Naive thymus-derived CD4-positive, alpha-beta T cell (primary cell): ENCODE measurements at places on chromosomes 2 and 18. TPM values are rescaled to one million over a fixed set of nuclear protein-coding genes. Genes with fewer than 3 reads are reported as not detected.

The MBD5 gene
- total RNA-seq = 76.8 TPM

- no peak for DNase-seq
These were observed 36.5 kb downstream of the SLC25A52 start for GRCh38 chr18:31723990-31724711.

DNA sequence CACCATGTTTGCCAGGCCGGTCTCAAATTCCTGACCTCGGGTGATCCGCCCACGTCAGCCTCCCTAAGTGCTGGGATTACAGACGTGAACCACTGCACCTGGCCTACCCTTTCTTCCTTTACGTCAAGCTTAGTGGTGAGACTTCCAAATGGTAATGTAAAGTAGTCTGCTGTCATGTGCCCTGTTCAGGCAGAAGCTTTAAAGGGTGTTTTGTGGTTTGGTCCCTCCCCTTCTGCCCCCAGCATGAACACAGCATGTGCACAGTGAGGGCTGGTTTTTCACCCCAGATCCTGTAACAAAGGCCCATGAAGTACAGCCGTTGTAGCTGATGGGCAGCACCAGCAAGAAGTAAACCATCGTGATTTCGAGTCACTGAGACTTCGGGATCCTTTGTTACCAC is 2.7 kb upstream of the DTYMK start:
- DNase-seq = no peak

The EIF2B4 gene
- 49.5 TPM for total RNA-seq

The ITPRIPL1 gene
- 30.4 and 31.8 TPM in 2 replicates for total RNA-seq

DNA sequence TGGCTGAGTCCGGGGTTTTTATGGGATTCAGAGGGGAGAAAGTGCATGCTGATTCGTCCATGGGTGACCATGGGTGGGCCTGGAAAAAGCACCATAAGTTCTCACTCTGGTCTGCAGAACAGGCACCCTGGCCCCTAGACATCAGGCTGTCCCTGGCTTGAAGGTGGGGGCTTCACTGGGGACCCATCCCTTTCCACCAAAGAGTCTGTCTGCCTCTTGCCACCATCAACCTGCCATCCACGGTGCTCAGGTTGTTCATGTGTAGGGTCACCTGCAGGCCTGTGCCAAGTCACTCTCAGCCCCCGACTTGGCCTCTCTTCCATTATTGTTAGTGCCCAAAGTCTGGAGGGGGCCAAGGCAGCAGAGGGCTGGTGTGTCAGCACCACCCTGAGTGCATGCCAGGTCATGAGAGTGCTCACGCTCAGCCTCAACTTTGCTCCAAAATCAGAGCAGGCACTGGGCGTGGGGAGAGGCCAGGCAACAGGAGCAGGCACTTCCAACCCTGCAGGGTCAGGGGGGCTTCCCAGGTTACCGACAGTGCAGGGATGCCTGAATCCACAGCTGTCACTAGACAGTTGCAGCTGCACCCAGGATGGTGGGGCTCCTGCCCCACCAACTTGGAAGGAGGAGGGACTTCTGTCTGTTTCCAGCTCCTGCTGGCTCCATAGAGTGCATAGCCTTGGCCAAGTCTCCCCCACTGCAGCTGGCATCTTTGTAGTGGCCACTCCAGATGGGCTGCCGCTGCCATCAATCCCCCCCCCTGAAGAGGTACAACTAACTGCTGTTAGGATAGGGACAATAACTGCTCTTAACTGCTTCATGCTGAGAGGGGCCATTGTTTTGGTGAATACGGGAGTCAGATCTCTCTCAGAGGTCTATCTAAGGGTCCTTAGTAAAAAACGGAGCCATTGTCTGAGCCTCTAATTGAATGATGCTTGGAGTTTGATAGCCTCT is 209.3 kb downstream of the AKAIN1 start:
- no peak for DNase-seq

DNA sequence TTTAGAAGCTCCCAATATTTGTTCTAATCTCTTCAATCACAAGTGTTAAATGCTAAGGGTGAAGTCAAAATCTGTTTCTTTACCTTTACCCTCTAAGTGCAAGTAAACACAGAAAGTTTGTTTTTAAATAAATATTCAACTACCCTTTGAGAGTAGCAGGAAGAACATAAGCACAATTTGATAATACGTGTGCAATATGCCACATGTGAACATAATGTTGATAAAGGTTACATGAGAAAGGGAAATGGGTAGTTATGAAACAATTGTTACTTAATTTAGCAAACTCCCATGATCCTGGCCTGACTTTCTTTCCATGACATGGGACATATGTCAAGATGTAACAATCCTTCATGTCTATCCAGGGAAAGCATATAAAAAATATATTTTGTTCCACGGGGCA is 7.1 kb downstream of the SPRED2 start:
- no peak for DNase-seq

DNA sequence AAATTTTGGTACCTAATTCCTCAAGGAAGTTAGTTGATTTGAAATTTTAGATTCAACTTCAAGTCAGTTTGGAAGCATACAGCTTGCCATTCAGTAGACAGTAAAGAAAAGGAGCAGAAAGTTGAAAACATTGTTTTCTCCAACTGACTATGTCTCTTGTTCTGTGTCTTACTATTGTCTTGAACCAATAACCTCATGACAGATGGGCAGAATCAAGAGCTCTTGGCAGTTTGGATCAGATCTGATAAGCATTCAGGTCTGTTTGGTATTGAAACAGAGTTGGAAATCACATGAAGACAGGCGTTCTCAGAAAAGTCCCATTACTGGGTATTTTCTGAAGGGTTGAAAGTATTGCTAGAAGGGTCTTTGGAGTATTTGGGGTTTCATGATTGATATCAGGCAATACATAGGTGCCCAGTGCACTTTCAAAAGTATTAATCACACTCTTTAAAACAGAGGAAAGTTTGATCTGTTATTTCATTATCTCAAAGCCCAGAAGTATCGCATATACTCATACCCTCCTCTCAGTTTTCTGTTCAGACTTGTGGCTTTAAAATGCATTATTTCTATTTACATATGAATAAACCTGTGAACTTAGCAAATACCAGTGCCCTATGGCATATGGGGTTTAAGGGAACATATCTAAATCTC is 428.4 kb upstream of the ZEB2 start:
- no peak for DNase-seq

DNA sequence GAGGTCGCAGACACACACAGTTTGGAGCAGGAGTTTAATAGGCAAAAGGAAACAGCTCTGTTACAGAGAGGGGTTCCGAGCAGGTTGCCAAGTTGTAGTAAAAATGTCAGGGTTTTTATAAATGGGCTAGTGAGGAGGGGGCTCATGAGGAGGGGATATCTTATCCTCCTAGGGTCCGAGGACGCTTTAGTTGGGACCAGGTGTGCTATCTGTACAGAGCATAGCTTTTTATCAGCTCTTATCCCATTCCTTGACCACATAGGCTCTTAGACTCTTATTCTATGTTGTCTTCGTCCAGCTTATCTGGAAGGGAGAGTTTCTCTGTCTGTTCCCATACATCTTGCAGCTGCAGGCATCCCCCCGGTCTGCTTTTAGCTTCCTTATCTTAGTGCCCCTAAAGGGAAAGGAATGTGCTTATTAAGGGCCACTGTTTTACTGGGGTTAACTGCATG is 44.7 kb downstream of the PDK1 start:
- DNase-seq = no peak

The GAD1 gene
- total RNA-seq = not detected

DNA sequence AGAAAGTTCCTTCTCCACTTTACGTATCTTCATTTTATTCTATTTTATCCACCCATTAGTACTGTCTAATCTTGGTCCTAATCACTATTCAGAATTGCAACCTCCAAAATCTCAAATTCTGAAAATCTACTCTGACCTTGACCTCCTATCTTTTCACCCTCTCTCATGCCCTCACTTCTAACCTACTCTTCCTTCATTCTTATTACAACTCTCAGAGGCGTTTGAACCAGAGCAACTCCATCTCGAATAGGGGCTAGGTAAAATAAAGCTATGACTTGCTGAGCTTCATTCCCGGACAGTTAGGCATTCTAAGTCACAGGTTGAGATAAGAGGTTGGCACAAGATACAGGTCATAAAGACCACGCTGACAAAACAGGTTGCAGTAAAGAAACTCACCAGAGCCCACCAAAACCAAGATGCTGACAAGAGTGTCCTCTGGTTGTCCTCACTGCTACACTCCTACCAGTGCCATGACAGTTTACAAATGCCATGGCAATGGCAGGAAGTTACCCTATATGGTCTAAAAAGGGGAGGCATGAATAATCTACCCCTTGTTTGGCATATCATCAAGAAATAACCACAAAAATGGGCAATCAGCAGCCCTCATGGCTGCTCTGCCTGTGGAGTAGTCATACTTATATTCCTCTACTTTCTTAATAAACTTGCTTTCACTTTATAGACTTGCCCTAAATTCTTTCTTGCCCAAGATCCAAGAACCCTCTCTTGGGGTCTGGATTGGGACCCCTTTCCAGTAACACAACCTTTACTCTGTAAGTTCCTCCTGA is 11.4 kb downstream of the CCDC88A start:
- DNase-seq = no peak

GRCh38 chr2:53941749-53942148 is 29.0 kb downstream of the PSME4 start:
- no peak for DNase-seq

- DNase-seq = no peak
These were observed 16.0 kb upstream of the ASXL2 start for GRCh38 chr2:25894135-25894830.

DNA sequence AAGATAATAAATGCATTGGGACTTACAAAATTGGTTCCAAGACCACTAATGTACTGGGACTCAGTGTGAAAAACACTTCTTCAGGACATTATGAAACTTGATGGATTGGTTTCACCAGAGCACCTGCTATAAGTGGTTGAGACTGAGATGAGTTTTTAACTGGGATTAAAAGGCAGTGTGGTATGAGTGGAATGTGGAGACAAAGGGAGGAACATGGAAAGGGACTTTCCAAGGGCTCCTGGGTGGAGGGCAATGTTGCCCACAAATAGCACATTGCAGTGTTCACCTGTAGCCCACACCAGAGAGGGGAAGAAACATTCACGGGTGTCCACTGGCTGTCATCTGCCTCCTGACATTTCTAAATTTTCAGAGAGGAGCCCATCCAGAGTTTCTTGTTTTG is 253.3 kb upstream of the TANK start:
- no peak for DNase-seq

The POTEC gene
- total RNA-seq = not detected

The FAHD2B gene
- 19.3 TPM for total RNA-seq

DNA sequence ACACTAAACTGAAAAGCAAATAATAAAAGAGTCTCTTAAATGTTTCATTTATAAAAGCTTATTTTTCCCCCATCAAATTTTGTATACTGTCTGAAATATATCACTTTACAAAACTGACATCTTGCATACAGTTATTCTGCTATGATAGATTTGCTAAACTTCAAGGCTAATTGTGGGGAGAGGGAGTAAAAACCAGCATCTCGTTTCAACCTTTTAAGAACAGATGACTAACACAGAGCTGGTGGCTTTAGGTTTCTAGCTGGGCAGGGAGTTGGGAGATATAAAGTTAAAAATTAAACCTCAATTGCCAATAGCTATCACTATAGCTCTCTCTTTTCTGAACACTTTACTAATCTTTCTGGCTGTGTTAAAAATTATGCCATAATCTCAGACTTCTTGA is 23.5 kb downstream of the C1D start:
- no peak for DNase-seq

DNA sequence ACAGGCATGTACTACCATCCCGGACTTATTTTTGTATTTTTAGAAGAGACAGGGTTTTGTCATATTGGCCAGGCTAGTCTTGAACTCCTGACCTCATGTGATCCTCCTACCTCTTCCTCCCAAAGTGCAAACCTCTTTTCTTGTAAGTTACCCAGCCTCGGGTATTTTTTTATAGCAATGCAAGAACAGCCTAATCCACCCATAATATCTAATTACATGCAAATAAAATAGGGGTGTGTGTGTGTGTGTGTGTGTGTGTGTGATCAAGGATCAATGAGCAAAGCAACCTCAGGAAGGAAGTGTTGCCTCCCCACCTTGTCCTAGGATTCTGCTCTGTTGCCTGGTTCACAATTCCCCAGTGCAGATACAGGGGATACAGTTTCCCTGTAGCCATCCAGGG is 45.6 kb downstream of the NGEF start:
- DNase-seq = no peak

GRCh38 chr18:27711382-27711781 is 465.5 kb downstream of the CDH2 start:
- no peak for DNase-seq

The ITSN2 gene
- total RNA-seq = 79.2 and 85.7 TPM in 2 replicates

DNA sequence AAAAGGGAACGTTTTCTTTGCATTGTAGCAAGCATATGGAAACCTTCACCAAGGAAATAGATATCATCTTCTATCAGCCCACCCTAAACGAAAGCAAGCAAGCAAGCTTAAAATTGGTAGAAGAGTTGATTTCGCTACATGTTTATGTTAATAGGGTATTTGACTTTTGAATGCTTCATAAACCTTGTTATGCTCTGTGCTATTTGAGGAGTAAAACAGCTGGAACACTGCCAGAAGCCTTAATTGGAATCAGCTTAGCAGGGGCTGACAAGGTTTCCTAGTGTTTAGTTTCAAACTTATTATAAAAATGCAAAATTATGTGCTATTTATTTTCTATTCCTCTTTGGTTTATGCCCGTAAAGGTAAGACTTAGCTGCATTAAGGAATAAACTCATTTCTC is 70.6 kb upstream of the LINC00305 start:
- DNase-seq = no peak

GRCh38 chr2:198961547-198961946 is 496.2 kb downstream of the SATB2 start:
- DNase-seq = no peak

The BCL2 gene
- total RNA-seq = 149 and 154 TPM in 2 replicates

DNA sequence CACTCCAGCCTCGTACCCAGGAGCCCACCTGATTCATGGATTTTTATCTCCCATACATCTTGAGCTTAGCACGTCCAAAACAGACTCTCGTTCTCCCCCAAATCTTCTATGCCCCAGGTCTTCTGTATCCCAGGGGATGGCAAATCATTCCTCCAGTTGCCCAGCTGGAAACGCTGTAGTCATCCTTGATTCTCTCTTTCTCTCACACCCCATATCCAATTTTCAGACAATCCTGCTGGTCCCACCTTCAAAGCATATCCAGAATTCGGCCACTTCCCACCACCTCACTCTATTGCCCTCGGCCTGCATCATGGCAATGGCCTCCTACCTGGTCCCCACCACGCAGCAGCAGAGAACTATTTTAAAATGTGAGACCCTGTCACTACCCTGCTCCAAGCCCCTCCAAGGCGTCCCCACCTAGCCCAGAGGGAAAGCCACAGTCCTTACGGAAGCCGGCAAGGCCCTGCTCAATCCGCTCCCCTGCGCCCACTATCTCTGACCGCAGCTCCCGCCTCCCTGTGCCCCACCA is 1.4 kb upstream of the GRHL1 start:
- no peak for DNase-seq
